ENCODE measurements at places on chromosomes 5 and 9.

- no peak for DNase-seq
Observed at GRCh38 chr9:100884518-100884917, 144.0 kb upstream of the PLPPR1 start.

DNA sequence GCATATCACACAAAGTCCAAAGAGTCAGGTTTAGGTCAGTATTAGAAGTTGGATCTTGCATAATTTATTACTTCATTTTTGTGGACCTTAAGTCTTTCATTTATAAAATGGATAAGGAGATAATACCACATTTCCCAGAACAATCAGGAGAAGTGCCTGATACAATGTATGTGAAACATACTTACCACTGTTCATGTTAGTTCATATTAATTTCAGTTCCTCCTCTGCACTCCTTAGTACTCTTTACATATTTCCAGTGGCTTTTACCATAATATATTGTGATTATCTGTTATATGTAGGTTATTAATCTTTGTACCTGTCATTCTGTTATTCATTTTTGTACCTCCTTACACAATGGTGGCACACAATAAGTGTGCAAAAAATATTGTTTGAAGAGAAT lies 214.4 kb downstream of the ARL15 start:
- DNase-seq: no peak

DNA sequence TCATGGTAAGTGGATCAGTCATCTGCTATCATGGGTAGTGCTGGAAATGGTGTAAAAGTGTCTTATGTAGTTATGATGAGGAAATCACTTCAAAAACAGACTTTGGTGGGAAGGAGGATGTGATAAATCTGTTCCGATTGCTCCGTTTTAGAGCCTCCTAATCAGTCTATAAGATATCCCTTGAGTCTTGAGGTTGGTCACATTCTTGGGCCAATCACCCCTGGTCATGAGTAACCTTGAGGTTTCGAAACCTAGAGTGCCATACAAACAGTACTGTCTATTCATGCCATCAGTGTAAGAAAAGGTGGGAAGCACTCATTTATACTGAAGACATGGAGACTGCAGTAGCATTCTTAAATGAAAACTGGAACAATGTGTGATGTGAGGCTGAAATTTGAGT lies 45.8 kb downstream of the LRRTM2 start:
- peak; percentile 11 for DNase-seq

GRCh38 chr9:91734371-91734981 lies 215.6 kb downstream of the ROR2 start:
- DNase-seq: no peak

GRCh38 chr9:129141066-129142041 lies 30.1 kb downstream of the PTPA start:
- no peak for DNase-seq

- no peak for DNase-seq
Observed at GRCh38 chr9:111938427-111938800, 41.8 kb downstream of the UGCG start.

DNA sequence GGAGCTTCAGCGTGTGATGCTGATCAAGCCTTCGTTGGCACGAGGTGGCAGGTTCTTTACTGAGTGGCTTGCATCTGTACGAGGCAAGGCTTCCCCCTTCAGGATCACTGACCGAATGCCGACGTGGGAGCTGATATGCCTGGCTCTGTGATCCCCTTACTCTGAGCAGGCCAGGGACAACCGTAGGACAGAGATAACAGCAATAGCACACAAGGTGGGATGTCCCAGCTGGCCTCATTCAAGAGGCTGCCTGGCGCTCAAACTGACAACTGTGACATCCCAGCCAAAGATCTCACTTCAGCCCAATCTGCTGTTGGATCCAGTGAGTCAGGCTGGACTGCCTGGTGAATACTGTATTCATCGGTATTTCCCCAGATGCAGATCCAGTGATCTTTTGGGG lies 199.4 kb upstream of the PANK3 start:
- no peak for DNase-seq

GRCh38 chr5:136191304-136192014 lies 1.5 kb downstream of the SMIM32 start:
- no peak for DNase-seq

DNA sequence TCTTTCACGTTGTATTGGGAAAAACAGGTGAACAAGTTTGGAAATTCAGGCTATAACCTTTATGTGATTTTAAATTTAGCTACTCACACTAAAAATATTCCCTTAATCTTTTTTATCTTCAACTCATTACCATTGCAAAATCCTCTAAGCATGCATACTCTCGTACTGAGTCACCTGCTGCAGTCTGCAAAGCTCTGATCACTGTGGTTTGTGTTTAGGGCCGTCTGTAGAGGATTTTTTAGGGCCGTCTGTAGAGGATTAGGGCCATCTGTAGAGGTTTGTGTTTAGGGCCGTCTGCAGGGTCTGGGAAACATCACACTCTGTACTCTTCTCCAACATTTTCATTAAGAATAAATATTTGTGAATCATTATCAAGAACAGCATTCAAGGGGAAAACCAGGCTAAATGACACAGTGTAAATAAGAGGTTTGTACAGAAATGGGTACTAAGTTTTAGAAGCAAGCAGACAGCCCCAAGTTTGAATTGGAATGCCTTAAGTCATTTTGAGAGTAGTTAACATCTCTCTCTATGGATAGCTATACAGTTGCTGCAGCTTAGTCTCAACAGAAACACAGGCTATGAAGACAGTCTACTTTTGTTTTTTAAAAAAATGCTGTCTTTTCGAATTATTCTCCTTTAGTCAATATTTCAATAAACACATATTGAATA lies 155.0 kb upstream of the TSLP start:
- DNase-seq: peak; percentile 82

GRCh38 chr5:98258939-98259338 lies 514.5 kb upstream of the RGMB start:
- DNase-seq: no peak

- no peak for DNase-seq
Observed at GRCh38 chr9:97853056-97853843, at the start of gene FOXE1. FOXE1 (plus strand) TSS chr9:97853226; CDS start chr9:97853915, 689 bp downstream.

GRCh38 chr5:141663506-141663905 lies 12.3 kb upstream of the FCHSD1 start:
- no peak for DNase-seq

- DNase-seq: no peak
Observed at GRCh38 chr5:135426102-135427082, 20.8 kb downstream of the DCANP1 start.

DNA sequence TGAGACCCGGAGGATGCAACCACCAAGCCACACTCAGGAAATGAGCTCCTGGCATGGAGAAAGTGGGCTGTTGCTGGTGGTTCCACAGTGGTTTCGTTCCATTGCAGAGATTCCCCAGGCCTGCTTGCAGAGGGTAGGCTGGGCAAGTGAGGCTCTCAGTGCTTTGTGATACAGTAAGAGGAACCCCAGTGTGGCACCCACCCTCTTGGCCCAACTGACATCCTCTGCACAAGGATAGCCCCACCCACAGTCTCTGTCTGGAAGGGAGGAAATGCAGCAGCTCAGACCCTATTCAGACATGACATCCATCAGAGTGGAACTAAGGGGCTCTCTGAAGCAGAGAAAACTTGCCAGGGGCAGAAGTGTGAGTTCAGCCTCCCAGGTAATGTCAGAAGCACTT lies 69.6 kb upstream of the FSTL4 start:
- no peak for DNase-seq

- DNase-seq: no peak
Observed at GRCh38 chr5:125699860-125700259, 723.3 kb upstream of the GRAMD2B start.

DNA sequence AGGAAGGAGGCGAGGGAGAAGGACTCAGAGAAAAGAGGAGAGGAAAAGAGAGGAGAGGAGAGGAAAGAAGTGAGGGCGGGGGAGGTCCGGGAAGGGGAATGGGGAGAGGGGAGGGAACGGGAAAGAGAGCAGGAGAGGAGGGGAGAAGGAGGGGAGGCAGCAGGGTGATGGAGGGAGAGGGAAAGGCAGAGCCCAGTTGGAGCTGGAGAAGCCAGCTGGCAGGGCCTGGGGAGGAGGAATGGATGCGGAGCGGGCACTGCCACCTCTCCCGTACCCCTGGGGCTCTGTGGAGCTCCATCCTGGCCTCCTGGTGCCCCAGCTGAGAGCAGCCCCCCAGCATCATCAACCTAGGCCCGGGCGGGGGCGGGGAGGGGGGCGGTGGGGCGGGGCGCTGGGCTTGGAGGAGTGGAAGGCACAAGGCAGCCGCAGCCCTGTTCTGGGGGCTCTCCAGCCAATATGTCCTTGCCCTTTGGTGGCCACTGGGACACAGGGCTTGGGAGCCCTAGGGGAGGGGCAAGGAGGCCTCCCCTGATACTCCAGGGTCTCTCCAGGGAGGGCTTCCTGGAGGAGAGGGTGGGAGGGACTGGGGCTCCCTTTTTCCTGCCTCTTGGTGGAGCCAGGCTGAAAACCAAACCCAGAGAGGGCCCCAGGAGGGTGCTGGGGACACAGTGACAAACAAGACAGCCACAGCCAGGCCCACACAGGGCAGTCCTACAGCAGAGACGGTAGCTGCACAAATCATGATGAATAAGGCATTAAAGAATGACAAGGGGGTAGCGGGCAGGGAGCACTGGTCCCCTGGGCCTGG lies 123.7 kb downstream of the C9orf50 start:
- no peak for DNase-seq

GRCh38 chr9:124801356-124801755 lies 24.4 kb downstream of the OLFML2A start:
- no peak for DNase-seq

DNA sequence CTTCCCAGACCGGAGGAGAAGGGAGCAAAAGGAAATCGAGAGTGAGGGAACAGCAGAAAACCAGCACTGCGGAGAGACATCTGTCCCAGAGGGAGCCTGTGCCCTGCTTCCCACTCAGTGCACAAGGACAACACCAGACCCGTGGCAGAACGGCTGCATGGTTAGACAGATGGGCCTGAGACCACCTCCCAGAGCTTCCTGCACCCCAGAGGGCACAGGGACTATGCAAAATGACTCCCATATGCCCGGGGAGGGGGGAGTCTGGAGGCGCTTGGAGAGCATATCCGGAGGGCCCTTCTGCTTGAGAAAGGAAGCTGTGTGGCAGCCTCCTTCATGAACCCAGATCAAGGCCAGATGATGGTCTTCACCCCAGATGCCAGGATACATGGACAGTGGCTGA lies 26.6 kb downstream of the TLX3 start:
- no peak for DNase-seq

DNA sequence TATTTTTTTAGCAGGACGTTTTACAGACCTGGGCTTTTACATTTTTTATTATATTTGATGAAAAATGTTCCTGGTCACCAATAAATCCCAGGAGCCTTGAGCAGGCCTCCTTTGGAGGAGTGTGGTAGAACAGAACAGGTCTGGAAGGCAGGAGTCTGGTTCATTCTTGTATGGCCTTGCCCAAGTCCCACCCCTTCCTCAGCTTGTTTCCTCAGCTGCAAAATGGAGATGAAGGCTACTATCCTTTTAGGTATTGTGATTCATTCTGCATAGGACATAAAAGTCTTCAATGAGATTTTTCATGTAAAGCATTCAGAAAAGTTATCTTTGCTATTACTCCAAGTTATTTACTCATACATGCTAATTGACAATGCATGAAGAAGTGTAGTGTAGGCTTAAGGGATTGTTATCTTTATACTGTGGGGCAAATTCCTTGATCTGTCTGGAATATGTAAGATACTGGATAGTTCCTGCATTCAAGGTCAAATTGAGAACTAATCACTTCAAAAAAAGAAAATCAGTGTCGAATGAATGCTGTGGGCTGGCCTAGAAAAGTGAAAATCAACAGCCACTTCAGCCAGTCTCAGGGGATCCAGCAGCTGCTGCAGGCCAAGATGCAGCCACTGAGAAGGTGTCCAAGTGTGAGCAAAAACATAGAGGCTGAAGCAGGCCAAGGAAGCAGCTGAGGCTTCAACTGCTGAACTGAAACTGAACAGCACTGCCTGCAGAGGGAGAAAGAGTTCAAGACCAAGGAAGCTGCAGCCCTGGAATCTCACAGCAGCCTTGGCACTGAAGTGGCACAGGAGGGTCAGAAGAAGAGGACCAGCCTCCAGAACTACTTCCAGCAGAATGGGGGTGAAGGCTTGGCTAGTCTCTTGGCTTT lies 15.5 kb upstream of the SLC36A3 start:
- DNase-seq: no peak

DNA sequence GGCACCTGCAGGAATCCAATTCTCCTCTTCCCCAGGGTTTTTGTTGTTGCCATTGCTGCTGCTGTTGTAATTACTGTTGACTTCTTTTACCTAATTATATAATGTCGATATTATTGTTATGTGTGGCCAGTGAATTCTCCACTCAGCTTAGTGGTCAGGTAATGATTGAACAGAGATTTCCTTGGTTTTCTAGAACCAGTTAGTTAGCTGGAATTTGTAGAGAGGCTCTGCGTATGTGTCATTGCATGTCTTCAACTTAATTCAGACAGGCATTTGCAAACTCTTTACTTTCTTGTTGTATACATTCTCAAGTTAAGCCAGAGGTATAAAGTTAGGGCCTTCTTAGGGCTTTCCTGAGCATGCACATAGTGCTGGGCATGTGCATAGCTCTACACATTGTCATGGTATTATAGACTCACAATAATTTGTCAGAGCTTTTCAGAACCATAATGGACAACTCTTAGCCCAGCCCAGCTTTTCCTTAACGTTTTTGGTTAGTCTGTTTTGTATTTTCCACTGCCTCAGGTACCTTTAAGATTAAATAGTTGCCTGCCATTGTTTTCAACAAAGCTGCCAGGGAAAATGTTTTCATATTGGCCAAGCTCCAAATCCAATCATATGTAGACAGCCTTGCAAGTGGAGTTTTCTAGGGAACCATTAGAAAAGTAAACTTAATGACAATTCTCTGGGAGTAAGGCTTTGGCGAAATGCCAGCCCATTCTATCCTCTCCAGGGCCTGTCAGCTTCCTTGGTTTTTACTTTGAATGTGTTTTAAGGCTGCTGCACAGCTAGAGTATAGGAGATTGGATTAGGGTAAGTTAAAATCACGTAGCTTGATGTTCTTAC lies 68.1 kb downstream of the UBE2R2 start:
- DNase-seq: no peak

DNA sequence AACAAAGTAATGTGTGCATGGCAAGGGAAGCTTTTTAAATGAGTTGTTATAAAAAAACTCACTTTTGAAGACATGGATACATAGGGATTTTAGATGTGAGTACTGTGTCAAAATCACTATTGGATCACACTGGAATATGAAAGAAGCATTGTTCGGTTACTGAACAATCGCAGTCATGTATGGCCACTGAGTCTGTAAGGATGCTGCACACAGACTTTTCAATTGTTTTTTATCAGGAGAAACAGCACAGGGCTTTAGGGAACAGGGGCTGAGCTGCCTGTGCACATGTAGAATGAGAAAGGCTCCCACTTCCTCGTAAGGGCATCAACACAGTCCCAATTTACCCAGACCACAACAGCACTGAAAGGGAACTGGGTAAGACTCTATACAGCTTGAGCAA lies 1333.9 kb upstream of the DMAC1 start:
- no peak for DNase-seq
